ENCODE measurements at places on chromosomes 5 and 9.

GRCh38 chr5:137642091-137642490 is 93.8 kb downstream of the KLHL3 start:
- no peak for DNase-seq

DNA sequence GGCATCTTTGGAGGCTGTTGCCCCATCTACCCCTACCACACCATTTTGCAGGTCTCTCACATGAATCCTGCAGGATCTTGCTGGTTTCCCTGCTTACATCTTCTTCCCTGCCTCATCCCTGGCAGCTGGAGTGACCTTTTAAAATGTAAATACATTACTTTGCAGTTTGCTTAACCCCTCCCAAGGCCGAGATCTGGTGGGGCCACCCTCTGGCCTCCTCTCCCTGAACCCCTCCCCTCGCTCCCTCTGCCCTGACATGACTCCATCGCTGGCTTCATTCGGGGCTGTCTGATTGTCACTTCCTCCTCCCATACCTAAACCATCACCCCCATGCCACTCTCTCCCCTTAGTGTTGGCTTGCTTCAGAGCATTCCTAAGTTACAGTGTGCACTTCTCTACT is 12.6 kb upstream of the PALM2AKAP2 start:
- no peak for DNase-seq

DNA sequence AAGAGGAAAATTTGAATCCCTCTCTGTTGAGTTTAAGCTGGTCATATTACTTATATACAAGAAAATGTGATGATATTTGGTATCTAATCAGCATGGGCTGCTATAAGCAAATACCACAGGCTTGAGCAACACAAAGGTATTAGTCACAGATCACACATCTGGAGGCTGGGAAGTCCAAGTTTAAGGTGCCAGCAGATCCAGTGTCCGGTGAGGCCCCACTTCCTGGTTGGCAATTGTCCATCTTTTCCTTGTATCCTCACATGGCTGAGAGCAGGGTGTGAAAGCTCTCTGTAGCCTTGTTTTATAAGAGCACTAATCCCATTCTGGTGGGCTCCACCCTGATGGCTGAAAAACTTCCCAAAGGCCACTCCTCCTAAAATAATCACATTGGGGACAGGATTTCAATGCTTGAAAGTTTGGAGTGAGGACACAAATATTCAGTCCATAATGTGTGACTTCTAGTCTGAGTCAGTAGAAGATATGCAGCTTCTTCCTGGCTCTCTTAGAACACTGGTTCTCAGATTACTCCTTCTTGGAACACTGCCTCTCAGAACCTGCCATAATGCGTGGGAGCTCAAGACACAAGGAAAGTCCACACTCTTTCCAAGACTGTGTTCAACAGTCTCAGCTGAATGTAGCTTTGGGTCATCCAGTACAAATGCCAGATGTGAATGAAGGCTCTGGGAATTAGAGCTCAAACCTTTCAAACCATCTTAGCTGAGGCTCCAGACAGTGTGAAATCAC is 124.1 kb downstream of the PRDM9 start:
- DNase-seq: no peak

GRCh38 chr5:13143214-13143613 is 801.3 kb downstream of the DNAH5 start:
- no peak for DNase-seq

GRCh38 chr5:99926463-99926862 is 608.7 kb upstream of the FAM174A start:
- no peak for DNase-seq

- no peak for DNase-seq
Observed at GRCh38 chr5:145667742-145668141, 167.4 kb downstream of the PRELID2 start.

GRCh38 chr5:124698770-124699169 is 47.7 kb downstream of the ZNF608 start:
- no peak for DNase-seq

DNA sequence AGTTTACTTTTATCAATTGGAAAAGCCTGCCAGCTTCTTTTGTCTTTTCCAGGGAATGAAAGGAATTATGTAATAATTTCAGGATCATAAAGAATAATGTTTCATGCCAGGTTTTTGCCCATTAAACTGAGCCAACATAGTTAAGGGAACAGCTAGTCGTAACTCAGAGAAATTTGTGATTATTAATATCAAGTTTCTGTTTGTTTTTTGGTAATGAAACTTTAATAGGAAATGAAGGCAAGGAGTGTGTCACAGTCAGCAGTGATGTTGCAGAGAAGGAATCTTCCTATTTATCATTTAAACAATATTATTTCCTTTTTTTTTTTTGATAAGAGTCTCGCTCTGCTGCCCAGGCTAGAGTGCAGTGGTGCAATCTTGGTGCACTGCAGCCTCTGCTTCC is 10.7 kb downstream of the NFIL3 start:
- DNase-seq: no peak

GRCh38 chr9:36834736-36835135 is 199.3 kb downstream of the PAX5 start:
- DNase-seq: no peak
